ENCODE measurements at places on chromosomes 13 and 19. TPM values are rescaled to one million over a fixed set of nuclear protein-coding genes. Genes with fewer than 3 reads are reported as not detected.

Gene VSTM1
- total RNA-seq: not detected

Gene ZNF837
- total RNA-seq: 2.6 TPM

Gene SIGLECL1
- total RNA-seq: not detected

Gene TMPRSS9
- not detected for total RNA-seq

Gene TEAD2
- total RNA-seq: 6.9 TPM

Gene IGFL1
- total RNA-seq: not detected

Gene C19orf18
- total RNA-seq: 0.26 TPM

Gene TTC9B
- total RNA-seq: not detected

Gene ATP7B
- total RNA-seq: 3.9 TPM

Gene SMAD9
- 2.8 TPM for total RNA-seq

Gene NFIC
- 17.6 TPM for total RNA-seq

Gene ZNF681
- total RNA-seq: 1.1 TPM

Gene FGF22
- total RNA-seq: not detected

Gene NXNL1
- total RNA-seq: not detected

Gene MEIOSIN
- not detected for total RNA-seq

Gene SLITRK5
- total RNA-seq: under 0.01 TPM

Gene AMER2
- not detected for total RNA-seq

Gene OR10H4
- total RNA-seq: not detected

Gene GPR18
- total RNA-seq: not detected

Gene ZNF285
- 2.2 TPM for total RNA-seq

Gene MAP4K1
- total RNA-seq: not detected

Gene TMEM238
- 10.0 TPM for total RNA-seq

Gene IRGC
- not detected for total RNA-seq

Gene CLDN10
- 0.51 TPM for total RNA-seq

Gene UBE2L5
- not detected for total RNA-seq

Gene ZNF20
- total RNA-seq: 3.2 TPM

Gene TBXA2R
- total RNA-seq: not detected

Gene CYP2F1
- total RNA-seq: not detected

Gene MAG
- not detected for total RNA-seq

Gene SIN3B
- total RNA-seq: 18.4 TPM

Gene MISP
- 138 TPM for total RNA-seq

Gene HCST
- total RNA-seq: not detected

Gene PRR20D
- not detected for total RNA-seq

Gene INSL3
- total RNA-seq: not detected

Gene C2CD4C
- 0.26 TPM for total RNA-seq

Gene ADM5
- total RNA-seq: 0.13 TPM

Measured in bronchial epithelial cell (primary cell).